Activated naive CD4-positive, alpha-beta T cell (primary cell): ENCODE measurements at places on chromosomes 2 and 18.

GRCh38 chr2:204722691-204723090 is 177.4 kb downstream of the PARD3B start:
- no peak for DNase-seq

- no peak for DNase-seq
These were observed 28.4 kb downstream of the MEX3C start for GRCh38 chr18:51168960-51169662.

GRCh38 chr2:223003191-223003590 is 48.8 kb upstream of the KCNE4 start:
- DNase-seq: no peak

GRCh38 chr2:10568736-10569432 is 120.8 kb upstream of the ODC1 start:
- DNase-seq: no peak

DNA sequence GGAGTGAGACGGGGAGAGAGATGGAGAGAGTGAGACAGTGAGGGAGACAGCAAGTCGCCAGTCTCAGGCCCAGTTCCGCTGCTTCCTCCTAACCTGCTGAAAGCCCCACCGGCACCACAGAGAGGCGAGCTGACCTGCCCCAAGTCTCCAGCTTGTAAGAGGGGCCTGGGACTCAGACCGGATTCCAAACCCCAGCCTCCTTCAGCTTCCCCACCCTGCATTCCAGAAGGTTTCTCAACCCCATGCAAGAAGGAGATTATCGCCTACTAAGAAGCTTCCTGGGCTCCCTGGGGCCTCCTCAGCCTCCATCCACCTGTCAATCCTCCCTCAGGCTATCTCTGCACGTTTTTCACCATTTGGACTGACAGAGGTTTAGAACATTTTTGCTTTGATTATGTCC is 173.1 kb upstream of the RAB6C start:
- DNase-seq: no peak

- no peak for DNase-seq
These were observed 32.8 kb downstream of the AOX1 start for GRCh38 chr2:200618590-200619021.

- DNase-seq: no peak
These were observed 179.4 kb downstream of the DOK6 start for GRCh38 chr18:69580107-69580506.

DNA sequence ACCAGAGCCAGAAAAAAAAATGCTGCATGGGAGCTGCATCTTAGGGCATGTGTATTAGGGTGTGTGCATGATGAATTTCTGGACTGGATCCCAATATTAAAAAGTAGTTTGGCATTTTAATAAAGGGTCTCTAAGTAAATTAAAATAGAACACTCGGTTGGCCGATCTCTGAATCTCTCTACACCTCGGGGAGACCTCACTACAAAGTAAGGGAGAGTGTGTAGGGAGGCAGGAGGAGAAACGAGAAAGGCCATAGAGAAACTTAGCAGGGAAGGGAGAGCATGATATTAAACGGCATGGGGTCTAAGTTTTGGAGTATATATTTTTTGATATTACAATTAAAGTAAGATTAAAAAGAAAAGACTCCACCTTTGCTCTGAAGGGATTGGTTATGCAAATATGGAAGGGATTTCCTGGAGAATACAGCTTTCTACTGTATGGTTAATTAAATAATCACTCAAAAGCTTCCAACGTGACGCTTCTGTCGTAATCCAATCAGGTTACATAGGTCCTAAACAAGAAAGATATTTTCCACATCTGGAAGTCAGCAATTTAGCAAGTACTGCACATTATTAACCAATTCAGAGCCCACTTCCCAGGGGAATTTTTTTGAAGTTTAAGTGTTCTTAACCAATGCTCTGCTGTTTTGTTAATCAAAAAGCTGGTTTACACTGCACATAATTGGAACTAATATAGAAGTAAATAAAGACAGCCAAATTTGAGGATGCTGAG is 1.0 kb upstream of the ZEB2 start:
- DNase-seq: no peak

- no peak for DNase-seq
These were observed 61.1 kb downstream of the PRKCE start for GRCh38 chr2:45712570-45712969.

- no peak for DNase-seq
These were observed 58.8 kb downstream of the GDF7 start for GRCh38 chr2:20725782-20726181.

GRCh38 chr18:75658330-75658729 is 230.8 kb upstream of the SMIM21 start:
- no peak for DNase-seq
